Activated CD8-positive, alpha-beta memory T cell treated with anti-CD3 and anti-CD28 coated beads, Interleukin-2, amount 10 ng/mL, durations not matched to agents 7 days and 5 days (primary cell): ENCODE measurements at places on chromosomes 5 and 9.

DNA sequence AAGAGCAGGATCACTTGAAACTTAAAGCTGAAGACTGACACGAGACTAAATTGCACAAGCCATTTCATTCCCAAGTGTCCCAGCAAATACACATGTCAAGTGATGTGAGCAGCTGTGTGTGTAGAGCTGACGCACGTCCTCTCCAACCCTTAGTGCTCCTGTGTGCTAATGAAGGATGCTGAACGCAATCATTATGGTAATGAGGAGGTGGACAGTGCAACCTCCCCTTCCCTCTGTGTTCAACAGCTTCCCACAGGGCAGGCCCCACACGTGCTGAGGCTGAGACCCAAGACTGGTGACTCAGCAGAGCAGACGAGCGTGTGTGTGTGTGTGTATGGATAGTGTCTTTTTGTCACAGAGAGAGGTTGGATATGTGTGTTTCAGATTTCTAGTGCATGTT, 702.1 kb downstream of the SEMA5A start:
- DNase-seq = no peak

GRCh38 chr5:154712518-154713437, 42.4 kb upstream of the LARP1 start:
- no peak for DNase-seq

GRCh38 chr5:104016646-104017045, 454.1 kb upstream of the NUDT12 start:
- no peak for DNase-seq

DNA sequence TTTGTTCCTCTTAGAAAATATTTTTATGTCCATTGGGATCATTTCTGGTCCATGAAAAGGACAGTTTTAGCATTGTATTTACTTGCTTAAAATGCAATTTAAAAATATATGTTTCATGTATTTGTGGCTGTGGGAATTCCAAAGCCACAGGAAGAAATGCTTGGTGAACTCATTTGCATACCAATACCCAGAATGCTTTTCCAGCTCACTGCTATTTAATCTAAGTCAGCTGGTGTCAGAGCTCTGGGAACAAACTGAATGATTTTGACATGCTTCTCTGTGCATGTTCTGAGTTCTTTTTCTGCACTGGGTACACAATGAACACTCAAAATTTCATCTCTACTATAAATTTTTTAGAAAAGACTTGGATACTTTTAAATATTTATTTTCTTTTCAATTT, 482.8 kb upstream of the ARRDC3 start:
- no peak for DNase-seq

DNA sequence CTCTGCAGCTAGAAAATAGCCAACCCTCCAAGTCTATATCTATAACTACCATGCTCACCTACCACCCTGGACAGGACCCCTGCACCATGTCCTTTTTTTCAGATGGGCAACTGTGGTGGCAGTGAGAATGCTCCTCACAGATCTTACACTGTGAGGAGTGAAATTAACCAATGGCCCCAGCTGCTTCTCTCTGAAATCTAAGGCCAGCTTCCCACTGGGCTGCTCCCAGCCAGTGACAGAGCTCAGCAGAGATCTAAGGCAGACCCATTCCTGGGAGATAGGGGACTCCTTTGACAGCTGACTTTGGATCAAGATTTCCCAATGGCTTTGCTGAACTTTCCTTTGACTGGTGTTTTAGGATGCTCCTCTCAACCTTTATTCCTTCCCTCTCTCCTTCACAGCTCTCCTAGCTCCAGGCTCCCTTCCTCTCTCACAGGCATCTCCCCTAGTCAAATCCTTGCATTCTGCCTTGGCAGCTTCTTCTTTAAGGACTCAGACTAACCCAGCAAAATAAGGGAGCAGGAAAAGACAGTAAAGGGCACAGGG, 1.6 kb upstream of the ARAP3 start:
- no peak for DNase-seq
